Activated CD4-positive, alpha-beta T cell treated with anti-CD3 and anti-CD28 coated beads, Interleukin-2, amount 10 ng/mL, durations not matched to agents 7 days and 5 days (primary cell): ENCODE measurements at places on chromosomes 4 and X. TPM values are rescaled to one million over a fixed set of nuclear protein-coding genes. Genes with fewer than 3 reads are reported as not detected.

DNA sequence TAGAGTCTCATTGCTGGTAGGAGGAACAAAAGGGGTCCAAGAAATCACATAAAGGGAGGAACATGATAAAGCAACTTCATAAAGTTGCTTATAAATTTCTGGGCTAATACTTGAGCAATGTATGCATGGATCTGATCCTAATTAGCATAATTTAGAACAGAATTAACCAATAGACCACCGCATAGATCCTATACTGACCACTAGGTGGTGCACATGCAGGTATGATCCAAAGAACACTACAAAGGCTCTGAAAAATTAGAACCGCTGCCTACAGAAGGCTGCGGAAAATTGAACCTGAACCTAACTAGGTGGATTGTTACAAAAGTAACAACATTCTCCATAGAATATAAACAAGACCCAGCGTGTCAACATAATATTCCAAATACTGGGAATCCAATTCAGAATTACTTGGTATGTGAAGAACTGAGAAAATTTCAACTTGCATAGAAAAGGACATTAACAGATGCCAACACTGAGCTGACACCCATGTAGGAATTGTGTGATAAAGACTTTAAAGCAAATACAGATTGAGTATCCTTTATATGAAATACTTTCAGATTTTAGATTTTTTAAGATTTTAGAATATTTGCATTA, 23.3 kb downstream of the BRCC3 start:
- H3K27ac ChIP-seq: no peak overlapping the region
- no peaks in the 10 kb centered on the region for H3K27me3 ChIP-seq
- DNase-seq: peak; percentile 37

DNA sequence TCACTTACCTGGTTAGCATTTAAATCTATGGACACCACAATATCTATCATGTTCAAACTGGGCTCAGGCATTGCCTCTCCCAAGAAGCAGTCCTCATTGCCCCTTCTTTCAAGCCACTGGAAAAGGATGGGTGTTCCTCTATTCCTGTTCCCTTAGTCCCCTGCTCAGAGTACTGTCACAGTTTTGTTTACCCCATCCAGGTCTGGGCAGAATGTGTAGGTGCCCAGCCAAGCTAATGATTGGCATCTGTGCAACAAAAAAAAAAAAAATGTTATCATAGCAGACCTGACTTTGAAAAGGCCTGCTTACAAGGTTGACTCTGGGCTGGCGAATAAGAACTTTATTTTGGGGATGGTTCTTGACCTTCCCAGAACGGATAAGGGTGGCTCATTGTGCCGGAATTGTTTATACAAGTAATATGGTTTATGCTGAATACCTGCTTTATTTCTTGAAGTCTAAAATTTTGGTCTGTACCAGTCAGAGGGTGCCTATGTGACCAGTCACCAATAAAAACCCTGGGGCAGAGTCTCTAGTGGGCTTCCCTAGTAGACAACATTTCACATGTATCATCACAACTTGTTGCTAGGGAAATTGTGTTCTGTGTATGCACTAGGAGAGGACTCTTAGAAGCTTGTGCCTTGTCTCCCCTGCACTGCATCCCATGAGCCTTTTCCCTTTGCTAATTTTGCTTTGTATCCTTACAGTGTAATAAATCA, 47.9 kb downstream of the JADE3 start:
- H3K4me1 ChIP-seq: peaks cover 2% of the 10 kb centered on the region
- no peak overlapping the region for H3K27ac ChIP-seq
- no peak for DNase-seq
- no peaks in the 10 kb centered on the region for H3K36me3 ChIP-seq
- H3K27me3 ChIP-seq: no peaks in the 10 kb centered on the region

SERPINA7 gene
- not detected for total RNA-seq

FGFR3 gene
- total RNA-seq: 0.25 TPM
